ENCODE measurements at places on chromosomes 2 and 18.

DNA sequence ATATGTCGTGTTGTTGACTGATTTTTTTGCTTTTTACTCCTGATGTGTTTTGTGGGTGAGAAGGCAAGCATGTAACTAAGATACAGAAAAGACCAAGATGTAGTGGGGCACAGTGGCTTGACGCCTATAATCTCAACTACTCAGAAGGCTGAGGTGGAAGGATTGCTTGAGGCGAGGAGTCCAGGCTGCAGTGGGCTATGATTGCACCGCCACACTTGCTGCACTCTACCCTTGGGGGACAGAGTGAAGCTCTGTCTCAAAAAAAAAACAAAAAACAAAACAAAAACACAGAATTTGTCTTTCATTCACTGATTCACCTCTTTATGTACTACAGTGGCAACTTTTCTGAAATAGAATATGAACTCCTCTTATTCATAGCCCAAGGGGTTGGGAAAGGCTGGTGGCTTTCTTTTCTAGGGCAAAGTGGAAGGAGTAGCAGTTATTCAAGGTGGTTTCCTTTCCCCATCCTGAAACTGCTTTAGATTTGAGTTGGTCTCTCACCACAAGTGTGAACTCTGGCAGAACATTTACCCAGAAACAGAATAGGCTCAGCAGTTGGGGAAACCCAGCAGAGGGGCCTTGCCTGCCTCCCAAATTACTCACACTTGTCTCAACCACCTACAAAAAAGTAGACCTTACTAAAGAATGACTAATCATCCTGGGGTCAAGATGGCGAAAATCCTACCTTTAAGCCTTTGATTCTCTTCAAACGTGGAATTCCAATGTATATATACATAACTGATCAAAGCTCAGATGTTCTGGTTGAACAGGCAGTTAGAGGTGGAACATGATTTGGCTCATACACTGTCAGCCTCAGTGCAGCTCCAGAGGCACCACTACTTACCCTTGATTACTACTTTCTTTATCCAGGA lies 6.5 kb downstream of the TANK start:
- peak; percentile 60 for DNase-seq

DNA sequence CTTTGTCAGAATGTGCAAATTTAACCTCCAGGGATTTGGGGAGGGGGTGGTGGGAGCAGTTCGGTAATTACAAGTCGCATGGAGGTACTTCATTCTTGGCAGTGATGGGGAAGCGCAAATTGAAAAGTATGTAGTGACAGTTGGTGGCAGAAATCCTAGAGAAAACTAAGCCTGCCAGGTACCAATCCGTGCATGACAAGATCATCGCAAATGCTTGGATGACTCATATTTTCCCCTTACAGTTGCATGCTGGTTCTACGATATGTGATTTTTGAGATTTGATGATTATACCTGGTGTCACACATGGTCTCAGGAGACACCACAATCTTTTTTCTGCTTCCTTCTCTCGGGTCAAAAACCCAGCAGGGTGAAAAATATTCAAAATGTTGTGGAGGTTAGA lies 479.7 kb upstream of the ID2 start:
- DNase-seq: no peak

DNA sequence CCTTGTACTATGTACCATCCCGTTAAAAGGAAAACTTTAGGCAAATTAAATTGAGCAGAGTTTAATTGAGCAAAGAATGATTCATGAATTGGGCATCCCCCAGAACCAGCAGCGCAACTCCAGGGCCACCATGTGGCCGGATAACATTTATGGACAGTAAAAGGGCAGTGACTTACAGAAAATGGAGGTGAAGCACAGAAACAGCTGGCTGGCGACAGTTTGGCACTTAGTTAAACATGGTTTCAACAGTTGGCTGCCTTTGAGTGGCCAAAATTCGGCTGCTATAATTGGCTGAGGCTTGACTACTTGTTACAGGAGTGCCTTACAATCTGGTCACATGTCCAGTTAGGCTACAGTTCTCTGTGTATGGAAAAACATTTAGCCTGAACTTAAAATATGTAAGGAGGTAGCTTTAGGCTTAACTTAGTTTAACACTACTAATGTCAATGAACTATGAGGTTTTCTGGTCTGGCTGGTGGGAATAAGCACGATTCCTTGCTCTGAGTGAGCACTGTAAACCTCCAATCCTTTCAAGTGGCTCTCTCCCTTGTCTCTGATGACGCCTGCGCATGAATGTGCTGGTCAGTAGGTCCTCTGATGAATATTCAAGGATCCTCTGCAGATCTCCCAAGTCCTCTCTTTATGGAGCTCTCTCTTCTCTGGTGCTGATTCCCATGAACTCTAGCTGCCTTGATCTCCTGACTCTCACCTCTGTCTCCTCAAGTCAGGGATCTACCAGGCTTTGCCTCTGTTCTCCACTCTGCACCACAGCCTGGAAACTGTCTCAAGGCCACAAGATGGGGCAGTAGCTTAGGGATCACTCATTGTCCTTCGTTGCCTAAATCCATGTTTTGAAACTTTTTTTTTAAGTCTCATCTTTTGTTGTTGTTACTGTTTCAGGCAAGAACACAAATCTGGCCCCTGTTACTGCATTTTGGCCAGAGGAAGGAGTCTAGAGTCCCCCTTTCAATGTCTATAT lies 24.4 kb upstream of the RAB31 start:
- no peak for DNase-seq

DNA sequence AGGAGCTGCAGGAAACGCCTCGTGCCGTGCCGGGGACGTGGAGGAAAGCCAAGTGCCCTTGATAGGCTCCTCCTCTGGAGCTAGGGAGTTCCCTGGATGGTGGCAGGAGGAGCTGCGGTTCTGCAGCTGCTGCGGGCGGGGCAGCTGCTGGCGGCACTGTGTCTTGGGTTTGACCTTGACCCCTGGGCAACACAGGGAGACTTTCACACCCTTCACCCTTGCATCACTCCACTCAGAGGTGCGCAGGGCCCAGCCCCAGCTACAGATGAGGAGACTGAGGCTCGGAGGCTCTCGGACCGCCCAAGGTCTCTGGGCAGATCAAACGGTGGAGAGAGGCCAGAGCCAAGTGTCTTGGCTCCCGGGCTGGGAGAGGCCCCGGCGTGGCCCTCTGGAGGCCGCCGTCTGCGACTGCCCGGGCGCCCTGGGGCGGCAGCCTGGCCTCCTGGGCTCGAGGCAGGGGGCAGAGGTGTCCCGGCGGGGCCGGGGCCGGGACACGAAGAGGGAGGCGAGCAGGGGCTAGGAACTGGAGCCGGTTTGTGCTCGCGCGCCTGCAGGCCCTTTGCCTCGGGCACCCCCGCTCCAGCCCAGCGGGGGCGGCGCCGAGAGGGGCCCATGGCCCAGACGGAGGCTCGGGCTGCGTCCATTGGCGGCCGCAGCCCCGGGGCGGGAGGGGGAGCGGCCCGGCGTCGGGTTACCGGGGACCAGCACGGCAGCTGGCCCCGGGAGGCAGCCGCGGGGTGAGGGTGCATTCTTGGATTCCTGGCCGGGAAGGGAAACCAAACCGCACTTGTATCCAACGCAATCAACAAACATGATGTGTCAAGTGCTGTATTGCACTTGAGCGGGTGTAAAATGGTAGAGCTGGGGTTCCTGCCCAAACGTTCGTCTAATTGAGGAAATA lies 129.6 kb upstream of the SLC1A4 start:
- DNase-seq: no peak

GRCh38 chr2:1286929-1287328 lies 126.3 kb upstream of the TPO start:
- peak; percentile 19 for DNase-seq

GRCh38 chr2:1838426-1838825 lies 94.1 kb upstream of the PXDN start:
- DNase-seq: no peak

- no peak for DNase-seq
These were observed 267.1 kb downstream of the PRKCE start for GRCh38 chr2:45918463-45919159.

GRCh38 chr2:179528576-179529069 lies 264.0 kb upstream of the SESTD1 start:
- DNase-seq: no peak

GRCh38 chr2:70029814-70030409 lies 57.4 kb upstream of the PCBP1 start:
- no peak for DNase-seq

DNA sequence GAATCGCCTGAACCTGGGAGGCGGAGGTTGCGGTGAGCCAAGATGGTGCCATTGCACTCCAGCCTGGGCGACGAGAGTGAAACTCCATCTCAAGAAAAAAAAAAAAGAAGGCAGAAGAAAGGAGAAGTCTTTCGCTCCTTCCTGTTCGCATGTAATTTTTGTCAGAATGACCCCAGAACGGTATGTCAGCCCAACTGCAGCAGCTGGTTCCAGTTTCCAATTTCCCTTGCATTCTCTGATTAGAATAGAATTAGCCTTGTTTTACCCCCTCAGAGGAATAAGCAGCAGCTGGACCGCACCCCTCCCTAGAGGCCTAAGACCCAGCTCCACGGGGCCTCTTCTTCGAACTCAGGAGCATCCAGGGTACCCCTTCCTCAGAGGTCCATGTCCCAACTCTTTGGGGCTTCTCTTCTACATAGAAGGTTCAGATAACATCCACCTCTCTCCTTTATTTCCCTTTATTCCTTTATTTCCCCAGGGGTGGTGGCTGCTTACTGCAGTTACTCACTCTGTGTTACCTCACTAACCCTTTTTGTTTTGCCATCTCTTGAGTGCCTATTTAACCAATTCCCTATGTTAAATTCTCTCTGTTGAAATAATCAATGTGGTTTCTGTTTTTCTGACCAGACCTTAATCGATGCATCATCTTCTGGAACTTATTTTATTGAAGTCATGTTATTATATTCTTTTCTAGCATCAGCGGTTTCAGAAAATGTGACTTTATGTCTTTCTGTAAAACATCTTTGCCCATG lies 7.2 kb upstream of the PUM2 start:
- DNase-seq: no peak

DNA sequence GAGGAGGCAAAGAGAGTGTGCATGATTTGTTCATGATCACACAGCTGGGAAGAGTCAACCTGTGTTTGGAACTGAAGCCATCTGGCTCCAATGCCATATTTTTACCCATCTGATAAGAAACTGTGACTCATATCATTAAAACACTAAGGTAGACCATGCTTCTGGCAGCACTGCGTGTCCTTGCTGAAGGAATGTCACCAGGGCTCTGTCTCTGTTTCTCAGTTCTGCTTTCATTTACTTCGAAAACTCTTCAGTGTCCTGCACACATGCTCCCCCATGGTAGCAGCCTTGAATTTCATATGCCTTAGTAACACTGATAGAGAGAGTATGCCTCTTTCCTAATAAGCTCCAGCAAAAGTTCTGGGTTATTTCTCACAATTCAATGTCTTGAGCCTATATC lies 830.4 kb downstream of the DCDC2C start:
- no peak for DNase-seq

GRCh38 chr2:24262421-24262970 lies 87.6 kb downstream of the FAM228A start:
- no peak for DNase-seq

DNA sequence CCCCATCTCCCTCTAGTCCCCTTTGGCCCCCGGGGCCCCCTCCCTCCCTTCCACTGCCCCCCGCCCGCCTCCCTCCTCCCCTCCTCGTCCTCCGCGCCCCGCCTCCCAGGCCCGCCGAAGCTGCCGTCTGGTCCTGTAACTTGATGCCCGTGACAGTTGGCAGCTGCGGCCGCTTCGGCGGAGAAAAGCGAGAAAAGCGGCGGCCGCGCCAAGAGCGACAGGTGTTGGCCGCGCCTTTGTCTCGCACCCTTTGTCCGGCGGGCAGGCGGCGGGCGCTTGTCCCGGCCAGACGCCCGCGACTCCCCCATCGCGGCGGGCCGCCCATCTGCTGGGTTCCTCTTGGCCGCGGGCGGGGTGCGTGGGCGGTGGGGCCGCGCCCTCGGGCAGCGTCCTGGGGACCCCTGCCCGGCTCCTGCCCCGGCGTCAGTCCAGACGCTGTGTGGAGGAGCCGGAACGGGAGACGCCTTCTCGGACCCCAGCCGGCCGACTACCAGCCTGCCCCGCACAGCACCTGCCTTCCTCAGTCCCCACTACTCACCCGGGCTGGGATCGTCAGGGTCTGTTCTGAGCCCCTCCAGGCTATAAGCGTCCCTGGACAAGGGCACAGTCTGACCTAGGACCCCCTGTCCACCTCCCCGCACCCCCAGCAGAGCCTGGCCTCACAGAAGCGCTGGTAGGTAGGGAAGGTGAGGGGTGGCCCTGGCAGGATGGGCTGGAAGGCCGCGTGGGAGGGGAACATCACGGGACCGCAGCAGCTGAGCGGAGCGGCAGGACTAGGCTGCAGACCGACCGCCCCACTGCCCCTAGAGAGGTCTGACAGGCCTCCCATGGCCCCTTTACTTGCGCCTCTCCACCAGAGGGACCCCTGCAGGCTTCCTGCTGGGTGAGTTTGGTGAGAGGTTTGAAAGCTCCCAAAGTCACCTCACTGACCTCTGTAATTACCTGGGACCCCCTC lies 1.2 kb upstream of the HES6 start:
- no peak for DNase-seq

GRCh38 chr2:58508006-58508405 lies 266.9 kb upstream of the FANCL start:
- no peak for DNase-seq

- DNase-seq: no peak
These were observed 28.1 kb upstream of the SATB2 start for GRCh38 chr2:199485732-199486335.

- DNase-seq: peak; percentile 13
These were observed 9.4 kb upstream of the CD302 start for GRCh38 chr2:159807183-159808031.

DNA sequence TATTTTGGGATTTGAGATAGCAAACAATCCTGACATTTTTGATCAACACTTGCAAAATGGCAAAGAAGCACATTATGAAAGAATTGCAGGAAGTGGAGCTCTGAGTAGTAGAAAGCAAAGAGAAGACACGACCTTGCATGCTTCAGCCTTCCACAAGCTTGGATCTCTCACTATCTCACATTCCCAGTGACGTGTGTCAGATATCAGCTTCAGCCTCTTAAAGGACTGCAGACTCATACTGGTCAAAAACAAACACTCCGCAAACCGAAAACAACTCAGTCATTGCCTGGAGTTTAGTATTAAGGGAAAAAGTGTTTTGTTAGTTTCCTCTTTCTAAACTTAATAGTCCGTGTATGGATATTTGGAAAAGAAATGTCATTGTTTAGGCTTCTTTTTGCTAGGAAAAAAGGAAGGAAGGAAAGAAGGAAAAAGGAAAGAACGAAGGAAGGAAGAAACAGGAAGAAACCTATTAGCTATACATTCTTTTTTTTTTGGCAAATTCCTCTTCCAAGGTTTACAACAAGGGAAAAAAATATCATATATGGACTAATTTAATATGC lies 32.6 kb upstream of the SLC40A1 start:
- DNase-seq: peak; percentile 33

DNA sequence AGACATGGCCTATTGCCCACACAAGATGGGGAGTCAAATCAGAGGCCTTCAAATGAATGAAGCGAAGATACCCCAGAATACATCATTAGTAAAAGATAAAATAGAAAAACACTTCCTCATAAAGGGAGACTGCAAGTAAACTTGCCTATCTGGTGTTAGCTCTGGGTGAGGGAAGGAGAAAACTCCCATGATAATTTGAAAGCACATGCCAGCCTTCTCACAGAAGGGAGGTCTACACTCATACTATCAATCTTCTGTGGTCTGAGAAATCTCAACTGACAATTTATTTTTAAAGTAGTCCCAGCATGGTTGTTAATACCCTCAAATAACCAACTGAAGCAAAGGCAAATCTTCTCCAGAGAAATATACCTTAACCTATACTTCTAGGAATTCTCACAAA lies 75.4 kb downstream of the EXOC6B start:
- DNase-seq: no peak
